ENCODE measurements at places on chromosomes 6 and 20.

GRCh38 chr6:33620856-33621710 lies at the start of gene ITPR3:
TSS of gene ITPR3 (plus strand) at chr6:33621322. CDS start at chr6:33621603, 281 bp downstream.
- DNase-seq = no peak

- DNase-seq = peak; percentile 79
These were observed 14.1 kb upstream of the TCFL5 start for GRCh38 chr20:62875419-62876361.

DNA sequence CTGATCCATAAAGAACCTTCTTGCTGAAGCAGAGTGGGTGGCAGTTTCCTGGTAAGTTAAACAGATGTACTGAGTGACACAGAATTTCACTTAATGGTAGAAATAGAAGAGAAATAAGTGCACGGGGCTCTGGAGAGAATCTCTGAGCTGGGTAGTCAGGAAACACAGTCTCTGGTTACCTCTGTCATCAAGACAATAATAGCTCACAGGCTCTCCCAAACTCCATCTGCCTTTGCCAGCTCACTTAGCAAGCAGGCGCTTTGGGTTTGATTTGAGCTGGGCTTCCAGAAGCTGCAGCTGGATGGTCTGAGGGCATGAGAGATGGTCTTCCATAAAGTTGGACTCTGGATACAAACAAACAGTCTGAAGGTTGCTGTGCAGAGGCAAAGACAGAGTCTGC lies 39.6 kb upstream of the PRSS35 start:
- no peak for DNase-seq

DNA sequence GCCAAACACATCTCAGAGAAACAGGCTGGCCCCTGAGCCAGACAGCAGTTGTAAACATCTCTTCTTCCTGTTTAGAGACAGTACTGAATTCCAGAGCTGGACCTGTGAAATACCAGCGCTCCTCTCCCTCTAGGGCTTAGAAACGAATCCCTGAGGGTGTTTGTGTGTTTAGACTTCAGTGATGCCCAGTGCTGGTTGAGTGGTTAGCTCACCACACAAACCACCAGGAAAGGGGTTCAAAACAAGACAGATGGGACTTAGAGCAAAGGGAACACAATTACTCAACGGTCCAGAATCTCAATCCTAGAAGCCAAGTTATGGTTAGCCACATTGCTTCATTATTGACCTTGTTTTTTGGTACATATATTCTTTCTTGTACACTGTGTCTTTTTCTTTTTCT lies 108.7 kb upstream of the TMEM170B start:
- DNase-seq = peak; percentile 99

DNA sequence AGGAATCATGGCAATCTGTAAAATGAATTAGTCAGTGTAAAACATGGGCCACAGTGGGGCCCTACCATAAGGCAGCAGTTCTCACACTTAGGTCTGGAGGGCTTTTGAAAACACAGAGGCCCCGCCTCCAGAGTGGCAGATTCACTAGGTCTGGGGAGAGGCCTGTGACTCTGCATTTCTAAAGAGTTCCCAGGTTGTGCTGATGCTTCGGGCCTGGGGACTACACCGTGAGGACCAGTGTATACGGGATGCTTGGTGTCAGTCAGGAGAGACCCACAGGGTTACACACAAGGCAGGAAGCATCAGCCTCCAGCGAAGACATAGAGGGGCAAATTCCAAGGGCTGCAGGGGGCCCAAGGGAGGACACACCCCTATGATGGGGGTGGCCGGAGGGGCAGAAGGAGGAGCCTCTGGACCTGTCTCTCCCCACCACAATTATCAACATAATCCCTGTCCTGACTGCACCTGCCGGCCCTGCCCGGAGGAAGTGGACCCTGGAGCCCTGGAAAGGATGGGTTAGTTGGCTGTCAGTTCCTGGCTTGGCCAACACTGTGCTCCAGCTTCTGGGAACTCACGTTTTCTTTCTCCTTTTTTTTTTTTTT lies 46.7 kb downstream of the FGD2 start:
- DNase-seq = no peak

Measured in iris pigment epithelial cell (primary cell).